Left ventricle myocardium inferior (tissue), 1 donor: ENCODE measurements at places on chromosomes 7 and 10. TPM values are rescaled to one million over a fixed set of nuclear protein-coding genes. Genes with fewer than 3 reads are reported as not detected.

DNA sequence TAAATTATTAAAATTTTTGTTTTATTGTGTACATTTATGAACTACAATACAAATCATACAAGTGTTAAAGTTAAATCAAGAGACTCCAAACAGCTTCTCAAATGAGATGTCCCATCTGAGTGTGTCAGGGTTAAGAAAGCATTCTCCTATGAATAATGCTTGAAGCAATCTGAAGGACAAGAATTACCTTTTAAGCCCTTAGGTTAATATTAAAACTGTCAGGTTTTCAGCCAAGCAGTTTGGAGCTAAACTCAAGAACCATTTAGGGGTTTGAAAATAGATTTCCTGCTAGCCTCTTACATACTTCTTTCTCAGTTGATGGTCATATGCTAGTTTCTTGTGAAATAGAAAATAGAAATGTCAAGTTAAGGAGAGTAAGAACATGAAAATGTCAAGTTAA lies 38.3 kb downstream of the LIPJ start:
- no peak overlapping the region for H3K4me3 ChIP-seq
- H3K4me1 ChIP-seq, result no peaks in the 10 kb centered on the region
- no peaks in the 10 kb centered on the region for H3K27me3 ChIP-seq
- no peak overlapping the region for H3K27ac ChIP-seq
- H3K36me3 ChIP-seq, result no peaks in the 10 kb centered on the region

- no peak overlapping the region for H3K27ac ChIP-seq
- no peaks in the 10 kb centered on the region for H3K27me3 ChIP-seq
- H3K4me1 ChIP-seq, result no peaks in the 10 kb centered on the region
- DNase-seq, result no peak
- no peaks in the 10 kb centered on the region for H3K36me3 ChIP-seq
Measured at GRCh38 chr10:50857579-50857978, 27.8 kb downstream of the A1CF start.

GRCh38 chr7:14018751-14019150 lies 29.3 kb upstream of the ETV1 start:
- no peak overlapping the region for H3K27ac ChIP-seq
- DNase-seq, result no peak
- no peaks in the 10 kb centered on the region for H3K36me3 ChIP-seq
- no peaks in the 10 kb centered on the region for H3K4me1 ChIP-seq
- H3K4me3 ChIP-seq, result no peak overlapping the region

- H3K36me3 ChIP-seq, result no peaks in the 10 kb centered on the region
- no peaks in the 10 kb centered on the region for H3K4me1 ChIP-seq
- peaks cover 4% of the 10 kb centered on the region for H3K27me3 ChIP-seq
- no peak overlapping the region for H3K27ac ChIP-seq
- no peak for DNase-seq
Measured at GRCh38 chr10:125296598-125296997, 136.2 kb upstream of the CTBP2 start.

Gene SRGN
- total RNA-seq, result 37.2 TPM

DNA sequence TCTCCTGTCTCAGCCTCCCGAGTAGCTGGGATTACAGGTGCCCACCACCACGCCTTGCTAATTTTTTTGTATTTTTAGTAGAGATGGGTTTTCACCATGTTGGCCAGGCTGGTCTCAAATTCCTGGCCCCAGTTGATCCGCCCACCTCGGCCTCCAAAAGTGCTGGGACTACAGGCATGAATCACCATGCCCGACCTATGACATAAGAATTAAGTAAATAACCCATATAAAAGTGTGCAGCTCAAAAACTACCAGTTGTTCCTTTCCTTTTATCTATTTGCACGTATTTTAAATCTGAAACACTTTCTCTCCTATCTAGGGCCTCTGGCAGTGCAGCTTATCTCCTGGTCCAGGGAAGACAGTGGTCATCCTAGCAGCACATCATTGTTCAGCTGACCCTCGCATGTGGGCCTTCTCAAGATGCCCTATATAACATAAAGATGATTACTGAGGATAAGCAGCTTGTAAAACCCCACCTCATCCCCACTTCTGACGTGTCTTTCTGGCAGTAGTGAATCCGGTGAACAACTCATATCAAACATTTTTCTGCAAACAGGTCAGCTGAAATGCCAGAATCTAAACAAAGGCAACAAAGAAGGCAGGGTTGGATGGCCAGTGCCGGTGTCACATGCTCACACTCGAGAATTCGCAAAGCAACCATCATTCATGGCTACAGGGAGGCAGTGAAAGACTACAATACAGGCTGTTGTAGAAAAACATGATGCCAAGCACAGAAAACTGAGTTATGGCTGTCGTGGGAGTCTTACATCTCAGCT lies 36.0 kb upstream of the KCNIP2 start:
- no peak overlapping the region for H3K27ac ChIP-seq
- no peaks in the 10 kb centered on the region for H3K36me3 ChIP-seq
- H3K4me1 ChIP-seq, result peaks cover 65% of the 10 kb centered on the region
- DNase-seq, result no peak
- H3K4me3 ChIP-seq, result no peak overlapping the region
- H3K27me3 ChIP-seq, result no peaks in the 10 kb centered on the region

Gene GTPBP4
- 33.8 TPM for total RNA-seq

GRCh38 chr7:116653204-116653603 lies 18.8 kb upstream of the MET start:
- no peak overlapping the region for H3K4me3 ChIP-seq
- H3K27ac ChIP-seq, result peak overlapping the region; percentile 8
- no peaks in the 10 kb centered on the region for H3K27me3 ChIP-seq
- no peak for DNase-seq
- peaks cover 20% of the 10 kb centered on the region for H3K4me1 ChIP-seq
- H3K36me3 ChIP-seq, result no peaks in the 10 kb centered on the region

DNA sequence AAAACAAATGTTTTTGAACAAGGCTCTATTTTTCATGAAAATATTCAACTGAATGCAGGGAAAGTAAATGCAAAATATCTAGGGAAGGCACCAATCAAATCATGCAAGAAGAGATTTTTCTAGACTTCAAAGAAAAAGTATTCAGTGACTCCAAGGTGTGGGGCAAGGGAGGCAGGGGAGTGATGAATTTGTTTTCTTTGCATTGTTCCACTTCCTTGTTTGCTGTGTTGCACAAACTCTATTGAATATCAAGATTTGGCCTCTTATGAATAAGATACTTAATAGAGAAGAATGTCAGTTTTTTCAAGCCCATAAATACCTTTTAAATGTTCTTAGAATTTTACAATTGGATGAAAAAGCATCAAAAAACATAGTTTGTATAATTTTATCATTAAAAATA lies 26.4 kb downstream of the STEAP1 start:
- H3K27ac ChIP-seq, result no peak overlapping the region
- H3K36me3 ChIP-seq, result no peaks in the 10 kb centered on the region
- H3K4me3 ChIP-seq, result no peak overlapping the region
- H3K27me3 ChIP-seq, result no peaks in the 10 kb centered on the region
- no peaks in the 10 kb centered on the region for H3K4me1 ChIP-seq

Gene SDK1
- 1.3 TPM for total RNA-seq

Gene KIAA1217
- total RNA-seq, result 30.2 TPM

Gene LDB3
- total RNA-seq, result 1,542 TPM

GRCh38 chr10:103666087-103666761 lies 172.7 kb downstream of the NEURL1 start:
- no peak for DNase-seq
- H3K36me3 ChIP-seq, result no peaks in the 10 kb centered on the region
- H3K27me3 ChIP-seq, result no peaks in the 10 kb centered on the region
- peak overlapping the region; percentile 81 for H3K27ac ChIP-seq

DNA sequence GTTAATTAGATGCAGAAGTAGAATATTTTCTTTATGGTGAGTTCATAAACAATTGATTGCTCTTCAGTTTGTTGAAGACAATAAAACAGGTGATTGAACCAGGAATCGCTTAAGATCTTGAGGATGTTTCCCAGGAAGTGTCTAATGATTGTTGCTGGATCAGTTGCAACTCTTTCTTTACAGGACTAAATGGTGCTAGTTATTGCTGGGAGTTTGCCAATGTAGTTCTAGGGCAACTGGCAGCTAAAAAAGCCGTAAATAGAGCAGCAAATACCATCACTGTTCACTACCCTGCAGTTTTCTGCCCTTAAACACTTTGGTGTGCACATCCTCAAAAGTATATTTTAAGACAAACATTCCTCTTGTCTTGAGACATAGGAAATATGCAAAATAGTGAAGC lies 119.2 kb upstream of the ANK3 start:
- peak overlapping the region; percentile 28 for H3K27ac ChIP-seq
- H3K4me1 ChIP-seq, result peaks cover 14% of the 10 kb centered on the region
- DNase-seq, result no peak
- H3K27me3 ChIP-seq, result no peaks in the 10 kb centered on the region
- no peaks in the 10 kb centered on the region for H3K36me3 ChIP-seq

DNA sequence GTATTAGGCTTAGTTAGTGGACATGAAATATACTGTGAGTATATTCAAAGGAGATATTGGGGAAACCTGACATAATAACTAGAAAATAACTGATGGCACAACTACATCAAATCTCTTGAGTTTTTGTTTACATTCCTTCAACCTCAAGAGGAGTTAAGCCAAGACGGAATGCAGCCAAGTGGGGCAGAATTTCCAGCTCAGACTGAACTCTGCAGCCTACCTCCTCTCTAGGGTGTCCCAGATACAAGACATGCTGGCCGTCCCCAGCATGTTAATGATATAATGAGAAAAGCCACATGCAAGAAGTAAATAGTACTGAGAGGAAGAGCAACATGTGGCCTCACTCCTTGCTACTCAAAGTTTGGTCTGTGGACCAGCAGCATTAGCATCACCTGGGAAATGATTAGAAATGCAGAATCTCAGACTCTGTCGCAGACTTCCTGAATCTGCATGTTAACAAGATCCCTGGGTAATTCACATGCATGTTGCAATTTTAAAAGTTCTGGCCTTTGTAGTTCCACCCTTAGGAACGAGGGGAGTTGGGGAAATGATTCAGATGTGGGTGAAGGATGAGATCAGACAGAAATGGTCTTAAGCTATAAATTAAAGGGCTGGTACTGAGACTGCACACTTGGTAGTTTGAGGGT lies 118.4 kb upstream of the CACUL1 start:
- H3K27me3 ChIP-seq, result no peaks in the 10 kb centered on the region
- H3K4me1 ChIP-seq, result peaks cover 27% of the 10 kb centered on the region
- no peak for DNase-seq
- no peaks in the 10 kb centered on the region for H3K36me3 ChIP-seq

DNA sequence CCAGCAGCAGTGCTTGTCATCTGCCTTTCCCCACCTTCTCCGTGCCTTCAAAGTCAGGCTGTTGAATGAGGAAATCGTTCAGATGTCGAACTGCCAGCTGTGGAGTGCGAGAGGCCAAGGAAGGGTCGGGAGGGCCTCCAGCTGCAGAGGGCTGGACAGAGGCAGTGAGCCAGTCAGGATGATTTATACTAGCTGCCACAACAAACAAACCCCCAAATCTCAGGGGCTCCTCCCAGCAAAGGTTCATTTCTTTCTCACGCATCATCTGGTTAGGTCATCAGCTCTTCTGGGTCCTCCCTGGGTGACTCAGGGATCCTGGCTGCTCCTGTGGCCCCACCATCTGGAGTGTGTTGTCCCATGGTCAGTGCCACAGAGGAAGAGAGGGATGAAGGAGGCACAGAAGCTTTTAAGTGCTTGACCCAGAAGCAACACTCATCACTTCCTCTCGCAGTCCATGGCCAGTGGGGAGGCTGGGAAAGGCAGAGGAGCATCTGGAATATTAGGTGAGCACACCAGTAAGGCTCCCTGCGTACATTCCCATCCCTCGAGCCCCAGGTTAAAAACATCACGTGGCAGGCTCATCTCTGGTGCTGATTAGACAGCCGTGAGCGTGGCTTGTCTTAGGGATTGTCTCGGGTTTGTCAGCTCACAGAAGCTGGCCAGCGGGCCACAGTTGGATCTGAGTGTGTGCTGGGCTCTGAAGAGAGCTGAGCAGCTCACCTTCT lies 140.7 kb downstream of the RGS10 start:
- H3K4me3 ChIP-seq, result no peak overlapping the region
- H3K27ac ChIP-seq, result peak overlapping the region; percentile 89
- DNase-seq, result peak; percentile 82

- no peak overlapping the region for H3K27ac ChIP-seq
- no peaks in the 10 kb centered on the region for H3K36me3 ChIP-seq
- no peak overlapping the region for H3K4me3 ChIP-seq
- DNase-seq, result no peak
Measured at GRCh38 chr7:34128762-34129161, 223.4 kb downstream of the BMPER start.

Gene SLC13A4
- 0.44 TPM for total RNA-seq

- H3K4me3 ChIP-seq, result no peak overlapping the region
- no peaks in the 10 kb centered on the region for H3K27me3 ChIP-seq
- H3K4me1 ChIP-seq, result no peaks in the 10 kb centered on the region
- H3K27ac ChIP-seq, result no peak overlapping the region
- DNase-seq, result no peak
Measured at GRCh38 chr7:41599760-41600159, 103.1 kb downstream of the INHBA start.

DNA sequence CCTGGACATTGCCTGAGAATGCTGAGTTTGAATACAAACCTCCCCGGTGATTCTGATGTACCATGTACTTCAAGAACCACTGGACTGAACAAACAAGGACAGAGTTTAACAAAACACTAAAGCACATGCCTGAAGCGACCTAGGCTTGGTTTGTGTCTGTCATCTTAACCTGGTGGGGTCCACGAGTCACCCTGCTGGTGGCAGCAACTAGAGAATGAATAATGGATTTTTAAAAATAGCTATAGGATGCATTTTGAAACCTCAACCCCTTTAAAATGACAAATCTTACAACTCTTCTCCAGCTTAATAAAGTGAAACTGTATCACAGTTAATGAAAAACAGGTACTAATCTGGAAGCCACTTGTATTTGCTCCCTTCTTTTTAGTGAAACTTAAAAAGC lies 25.2 kb downstream of the CDHR3 start:
- no peak for DNase-seq
- H3K4me1 ChIP-seq, result peaks cover 14% of the 10 kb centered on the region

Gene DKK1
- total RNA-seq, result not detected

GRCh38 chr7:15582773-15583172 lies 21.0 kb upstream of the AGMO start:
- peaks cover 10% of the 10 kb centered on the region for H3K4me1 ChIP-seq
- no peak overlapping the region for H3K4me3 ChIP-seq
- no peaks in the 10 kb centered on the region for H3K27me3 ChIP-seq
- no peaks in the 10 kb centered on the region for H3K36me3 ChIP-seq
- no peak overlapping the region for H3K27ac ChIP-seq
- no peak for DNase-seq
